ENCODE measurements at places on chromosomes 5 and 9.

- DNase-seq = no peak
Measured at GRCh38 chr9:72882117-72882775, 70.6 kb downstream of the ALDH1A1 start.

- DNase-seq = no peak
Measured at GRCh38 chr9:132986640-132987620, 8.4 kb downstream of the GFI1B start.

DNA sequence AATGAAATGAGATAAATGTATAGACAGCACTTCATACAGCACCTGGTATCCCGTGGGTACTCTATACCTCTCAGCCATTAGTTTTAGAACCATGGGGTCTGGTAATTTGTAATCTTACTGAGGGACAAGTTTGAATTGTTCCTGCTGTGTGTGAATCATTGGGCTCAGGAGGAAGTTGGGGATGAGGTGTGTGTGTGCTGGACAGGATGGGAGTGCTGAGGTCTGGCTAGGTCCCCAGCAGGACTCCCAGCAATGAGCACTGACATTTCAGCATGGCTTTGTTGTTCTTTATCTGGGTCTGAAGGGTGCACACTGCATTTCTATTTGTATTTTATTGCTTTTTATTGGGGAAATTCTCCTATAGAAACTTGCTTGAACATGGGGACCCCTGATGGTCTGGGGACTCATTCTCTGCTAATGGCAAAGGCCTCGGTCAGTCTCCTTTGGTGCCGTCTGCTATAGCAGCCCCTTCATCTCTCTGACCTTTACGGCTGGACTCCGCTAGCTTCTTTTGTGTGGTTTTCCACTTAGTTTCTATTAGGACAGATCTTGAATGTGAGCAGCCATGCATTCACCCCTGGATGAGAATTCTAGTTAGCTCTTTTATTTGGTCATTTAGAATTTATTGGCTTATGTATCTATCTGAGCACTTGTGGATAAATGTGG lies 98.1 kb downstream of the SREK1 start:
- DNase-seq = no peak

GRCh38 chr5:68657055-68657961 lies 436.5 kb upstream of the SLC30A5 start:
- no peak for DNase-seq

DNA sequence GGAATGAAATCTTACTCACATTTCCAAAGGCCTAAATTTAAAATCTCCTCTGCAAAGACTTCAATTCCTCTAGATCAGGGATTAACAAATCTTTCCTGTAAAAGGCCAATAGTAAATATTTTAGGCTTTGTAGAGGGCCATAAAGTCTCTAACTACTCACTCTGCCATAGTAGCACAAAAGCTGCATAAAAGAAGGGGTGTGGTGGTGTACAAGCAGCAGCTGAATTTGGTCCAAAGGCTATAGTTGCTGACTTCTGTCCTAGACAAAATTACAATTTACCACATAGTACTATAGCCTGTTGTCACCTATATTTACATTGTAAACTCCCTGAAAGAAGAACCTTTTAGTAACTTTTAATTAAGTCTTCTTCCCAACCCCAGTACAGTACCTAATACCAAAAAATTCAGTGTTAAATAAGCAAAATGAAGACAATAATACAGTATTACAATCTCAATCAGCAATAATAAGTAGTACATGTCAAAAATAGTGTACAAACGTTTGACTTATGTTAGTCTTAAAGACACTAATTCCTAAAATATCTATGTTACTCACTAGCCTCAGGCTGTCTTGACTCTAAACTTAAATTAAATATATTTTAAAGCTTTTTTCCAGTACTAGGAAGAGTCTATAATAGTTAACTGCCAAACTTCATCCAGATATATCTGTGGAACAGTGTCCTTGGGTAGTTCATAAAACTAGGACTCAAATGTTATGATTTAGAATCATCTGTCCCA lies 6.9 kb downstream of the CETN3 start:
- DNase-seq = no peak

DNA sequence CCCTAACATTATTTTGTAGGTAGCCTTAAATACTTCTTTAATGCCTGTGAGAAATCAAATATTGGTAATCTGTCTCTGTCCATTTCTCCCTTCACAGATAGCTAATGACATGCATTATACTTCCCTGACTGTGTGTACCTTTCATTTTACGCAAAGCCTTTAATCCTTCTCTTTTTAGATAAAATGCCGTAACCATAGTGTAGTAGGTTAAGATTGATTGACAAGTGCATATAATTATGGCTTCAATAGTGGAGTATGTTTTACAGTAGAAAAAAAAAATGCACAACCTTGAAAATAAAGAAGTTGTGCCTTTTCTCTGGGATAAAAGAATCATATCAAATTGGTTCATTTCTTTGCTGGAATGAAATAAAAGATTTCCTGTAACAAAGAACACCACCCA lies 559.6 kb upstream of the GRAMD2B start:
- no peak for DNase-seq

- DNase-seq = no peak
Measured at GRCh38 chr9:19941874-19942273, 153.0 kb upstream of the SLC24A2 start.

All from AG08396 (cell line).